ENCODE measurements at places on chromosomes 7 and 10.

- no peak for DNase-seq
Measured at GRCh38 chr10:74917481-74918077, 91.2 kb downstream of the KAT6B start.

- DNase-seq: no peak
Measured at GRCh38 chr10:13890233-13891127, 303.7 kb downstream of the PRPF18 start.

DNA sequence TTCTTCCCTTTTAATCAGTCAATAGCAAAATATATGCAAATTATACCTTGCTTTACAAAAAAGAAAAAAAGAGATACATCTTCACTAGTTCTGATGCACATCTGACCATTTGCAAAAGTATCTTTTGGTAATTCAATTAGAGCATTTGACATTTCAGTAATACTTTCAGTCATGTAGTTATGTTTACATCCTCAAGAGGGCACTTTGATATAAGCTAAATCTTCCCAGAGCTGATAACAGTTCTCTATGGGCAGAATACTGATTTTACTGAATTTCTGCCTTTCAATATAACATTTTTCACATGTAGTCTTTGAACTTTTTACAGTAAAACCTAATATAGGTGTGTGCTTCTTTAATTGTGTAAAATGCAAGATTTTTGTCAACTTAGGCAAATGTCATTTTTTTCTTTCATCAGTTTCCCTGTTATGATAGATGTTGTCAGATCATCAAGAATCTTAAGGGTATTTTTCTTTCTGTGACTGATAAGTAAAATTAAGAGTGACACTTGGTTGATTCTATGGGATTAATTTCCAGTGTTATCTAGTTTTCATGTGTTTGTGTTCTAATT, 703.5 kb upstream of the SEMA3D start:
- no peak for DNase-seq

GRCh38 chr10:26799342-26799741, 61.4 kb downstream of the ABI1 start:
- DNase-seq: no peak

DNA sequence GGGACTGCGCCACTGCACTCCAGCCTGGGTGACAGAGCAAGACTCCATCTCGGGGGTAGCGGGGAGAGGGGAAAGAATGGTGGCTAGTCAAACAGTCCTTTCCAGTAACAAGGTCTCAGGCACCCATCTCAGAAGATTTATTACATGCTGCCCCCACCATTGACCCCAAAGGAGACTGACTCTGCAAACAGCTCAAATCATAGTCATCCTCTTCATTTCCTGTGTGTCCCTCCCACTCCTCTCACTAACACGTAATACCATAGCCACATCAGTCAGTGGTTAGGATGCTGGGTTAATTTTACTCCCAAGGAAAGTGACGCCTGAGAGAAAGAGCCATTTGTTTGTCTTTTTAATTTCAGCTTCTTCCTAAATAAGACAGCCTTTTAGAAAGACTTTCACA, 56.6 kb upstream of the BET1 start:
- DNase-seq: no peak

Data from endothelial cell (in vitro differentiated cells).